SJCRH30 (cell line): ENCODE measurements at places on chromosomes 1 and 21. TPM values are rescaled to one million over a fixed set of nuclear protein-coding genes. Genes with fewer than 3 reads are reported as not detected.

Gene LRRC71
- total RNA-seq, result not detected in 2 replicates

Gene ATP1A4
- total RNA-seq, result not detected in 2 replicates

Gene FABP3
- 3.6 and 6.1 TPM in 2 replicates for total RNA-seq

Gene FRRS1
- total RNA-seq, result 11.8 and 12.2 TPM in 2 replicates

Gene FCGR1A
- not detected in 2 replicates for total RNA-seq

Gene SPRR2E
- not detected in 2 replicates for total RNA-seq

Gene TUT4
- 64.9 and 67.8 TPM in 2 replicates for total RNA-seq

Gene KRTAP12-2
- total RNA-seq, result not detected in 2 replicates

Gene WLS
- 38.1 and 43.2 TPM in 2 replicates for total RNA-seq

Gene SLC35F3
- not detected in 2 replicates for total RNA-seq

Gene RIMKLA
- 0.02 and 0.10 TPM in 2 replicates for total RNA-seq

Gene NBPF4
- total RNA-seq, result 1.2 and 1.4 TPM in 2 replicates

Gene KCNJ9
- total RNA-seq, result not detected in 2 replicates

Gene EBNA1BP2
- 95.8 and 97.2 TPM in 2 replicates for total RNA-seq

Gene VSIG8
- total RNA-seq, result not detected in 2 replicates

Gene CHML
- total RNA-seq, result 22.4 and 26.7 TPM in 2 replicates

Gene SSR2
- 170 and 183 TPM in 2 replicates for total RNA-seq

Gene SGIP1
- total RNA-seq, result 0.05 and 0.18 TPM in 2 replicates
